ENCODE measurements at places on chromosomes 7 and 10.

- peak; percentile 11 for DNase-seq
Measured at GRCh38 chr7:87156709-87157108, 4.5 kb downstream of the DMTF1 start.

GRCh38 chr10:15296701-15297100 lies 74.4 kb downstream of the FAM171A1 start:
- DNase-seq: no peak

DNA sequence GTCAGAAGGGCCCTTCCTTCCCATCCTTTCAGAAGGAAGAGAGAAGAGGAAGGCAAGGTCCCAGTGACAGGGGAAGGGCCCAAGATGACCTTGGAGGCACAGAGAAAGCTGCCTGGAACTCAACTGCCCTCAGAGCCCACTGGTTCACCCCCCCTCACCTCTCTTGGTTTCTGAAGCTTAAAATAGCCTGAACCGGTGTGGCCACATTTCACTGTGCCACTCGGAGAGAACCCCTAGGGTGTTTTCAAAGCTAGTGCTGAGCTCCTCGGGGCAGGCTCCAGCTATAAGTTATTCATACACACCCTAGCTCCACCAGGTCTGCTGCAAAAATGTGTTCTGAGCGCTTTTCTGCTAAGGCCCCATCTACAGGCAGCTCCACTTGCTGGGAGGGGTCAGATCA lies 60.9 kb upstream of the ADRB1 start:
- no peak for DNase-seq

DNA sequence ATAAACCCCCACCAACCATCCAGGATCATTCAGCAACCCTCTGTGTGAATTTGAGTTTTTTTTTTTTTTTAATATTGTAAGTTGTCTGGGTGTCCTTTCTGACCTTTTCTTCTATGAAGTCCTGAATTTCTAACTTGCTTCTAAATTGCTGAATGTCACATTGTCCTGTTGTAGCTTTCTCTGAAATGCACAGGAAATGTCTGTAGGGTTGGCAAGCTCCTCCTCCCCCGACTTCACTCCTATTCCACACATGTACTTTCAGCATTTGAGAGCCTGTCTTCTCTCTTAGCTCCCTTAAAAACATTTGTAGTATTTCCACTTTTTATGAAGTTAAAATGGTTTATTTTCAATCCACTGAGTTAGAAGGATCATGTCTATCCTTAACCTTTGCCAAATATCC lies 3.3 kb upstream of the CNNM2 start:
- DNase-seq: no peak

- DNase-seq: no peak
Measured at GRCh38 chr10:96493871-96494525, 19.7 kb downstream of the TLL2 start.

DNA sequence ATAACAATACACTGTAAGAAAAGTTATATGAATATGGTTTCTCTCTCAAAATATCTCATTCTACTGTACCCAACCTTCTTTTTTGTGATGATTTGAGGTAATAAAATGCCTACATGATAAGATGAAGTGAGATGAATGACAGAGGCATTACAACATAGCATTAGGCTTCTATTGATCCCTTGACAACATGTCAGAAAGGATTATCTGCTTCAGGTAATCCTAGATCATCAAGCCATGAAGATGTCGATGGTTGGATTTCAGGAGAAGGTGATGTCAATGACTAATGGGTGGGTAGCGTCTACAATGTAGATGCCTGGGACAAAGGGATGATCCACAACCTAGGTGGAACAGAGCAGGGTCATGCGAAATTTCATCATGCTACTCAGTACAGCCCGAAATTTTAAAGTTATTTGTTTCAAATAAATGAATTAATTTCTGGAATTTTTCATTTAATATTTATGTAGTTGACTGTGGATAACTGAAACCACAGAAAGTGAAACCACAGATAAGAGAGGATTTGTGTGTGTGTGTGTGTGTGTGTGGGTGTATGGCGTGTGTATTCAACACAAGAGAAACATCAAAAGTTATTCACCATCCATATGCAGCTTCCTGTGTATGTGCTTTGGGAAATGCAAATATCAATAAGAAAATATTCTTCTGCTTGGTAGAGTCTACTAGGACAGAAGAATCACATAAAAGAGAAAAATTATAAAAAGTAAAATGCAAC lies 77.0 kb downstream of the MAGI2 start:
- no peak for DNase-seq

DNA sequence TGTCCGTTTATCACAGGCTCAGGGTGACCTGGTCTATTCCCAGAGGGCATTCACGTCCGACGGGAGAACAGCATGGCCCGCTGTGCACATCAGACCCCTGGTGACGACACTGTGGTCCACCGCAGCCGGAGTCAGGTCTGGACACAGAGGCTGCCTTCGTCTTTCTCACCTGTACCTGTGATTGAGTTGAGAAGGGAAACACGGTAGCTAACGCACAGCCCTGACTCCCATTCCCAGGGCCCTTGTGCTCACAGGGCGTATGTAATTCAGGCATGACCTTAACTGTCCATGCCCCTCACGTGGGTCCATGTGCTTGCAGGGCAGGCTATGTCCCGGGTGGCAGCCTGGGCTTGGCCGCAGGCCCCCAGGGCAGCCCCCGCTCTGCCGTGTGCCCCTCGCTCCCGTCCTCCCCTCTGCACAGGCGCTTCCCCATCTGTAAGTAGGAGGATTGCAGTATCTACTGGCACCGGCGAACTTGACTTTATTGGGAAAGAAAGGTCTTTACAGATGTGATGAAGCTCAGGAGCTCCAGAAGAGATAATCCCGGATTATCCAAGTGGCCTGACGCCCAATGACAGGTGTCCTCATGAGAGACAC lies 221.3 kb upstream of the TCERG1L start:
- DNase-seq: no peak

DNA sequence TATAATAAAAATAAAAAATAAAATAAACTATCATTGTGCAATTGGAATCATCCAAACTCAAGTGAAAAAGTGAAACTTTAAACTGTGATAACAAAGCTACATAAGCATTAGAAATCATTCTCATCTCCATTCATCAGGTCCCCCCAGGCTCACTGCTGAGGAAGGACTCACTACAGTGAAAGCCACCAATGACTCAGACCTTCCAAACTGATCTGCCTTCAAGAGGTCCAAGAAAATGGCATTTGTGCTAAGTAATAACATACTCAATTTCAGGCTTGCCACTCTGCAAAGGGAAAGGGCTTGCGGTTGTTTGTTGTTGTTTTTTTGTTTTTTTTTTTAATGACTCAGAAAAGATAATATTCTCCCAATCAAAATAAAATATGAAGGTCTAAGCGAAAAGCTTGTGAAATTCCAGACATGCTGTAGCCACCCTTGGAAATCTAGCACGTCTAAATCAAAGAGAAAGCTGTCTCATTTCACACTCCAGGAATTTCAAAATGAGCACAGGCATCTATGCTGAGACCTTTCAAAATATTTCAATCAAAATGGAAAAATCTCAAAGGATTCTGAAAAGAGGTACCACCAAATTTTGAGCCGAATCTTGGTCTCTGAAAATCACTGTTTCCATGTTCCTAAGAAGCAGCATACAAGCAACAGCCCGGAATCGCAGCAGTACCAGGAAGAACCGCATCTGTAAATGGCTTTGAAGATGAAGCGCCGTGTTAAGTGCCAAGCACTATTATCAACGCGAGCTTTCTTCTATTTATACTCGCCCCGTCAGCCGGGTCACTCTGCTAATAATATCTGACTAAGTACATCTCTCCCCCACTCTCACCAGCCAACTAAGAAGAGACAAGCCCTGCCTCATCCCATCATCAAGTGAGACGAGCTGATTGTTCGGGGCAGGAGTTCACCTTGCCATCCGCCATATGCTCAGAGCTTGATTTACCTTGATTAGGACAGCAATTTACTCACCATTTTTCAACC lies 13.5 kb downstream of the SFMBT2 start:
- DNase-seq: no peak
